ENCODE measurements at places on chromosomes 6 and 20.

DNA sequence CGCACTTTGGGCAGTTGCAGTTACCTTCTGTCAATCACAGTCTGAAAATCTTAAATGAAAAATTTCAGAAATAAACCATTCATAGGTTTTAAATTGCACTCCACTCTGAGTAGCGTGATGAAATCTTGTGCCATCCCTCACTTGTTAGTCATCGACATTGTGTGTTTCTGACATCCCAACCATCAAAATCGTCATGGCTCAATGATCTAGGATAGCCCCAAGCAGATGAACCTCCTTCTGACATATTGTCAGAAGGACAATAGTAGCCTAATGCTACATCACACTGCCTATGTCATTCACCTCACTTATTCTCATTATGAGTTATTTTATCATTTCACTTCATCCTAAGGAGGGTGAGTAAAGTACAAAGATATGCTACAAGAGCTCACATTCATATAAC, 284.8 kb downstream of the PTPRK start:
- no peak for DNase-seq

DNA sequence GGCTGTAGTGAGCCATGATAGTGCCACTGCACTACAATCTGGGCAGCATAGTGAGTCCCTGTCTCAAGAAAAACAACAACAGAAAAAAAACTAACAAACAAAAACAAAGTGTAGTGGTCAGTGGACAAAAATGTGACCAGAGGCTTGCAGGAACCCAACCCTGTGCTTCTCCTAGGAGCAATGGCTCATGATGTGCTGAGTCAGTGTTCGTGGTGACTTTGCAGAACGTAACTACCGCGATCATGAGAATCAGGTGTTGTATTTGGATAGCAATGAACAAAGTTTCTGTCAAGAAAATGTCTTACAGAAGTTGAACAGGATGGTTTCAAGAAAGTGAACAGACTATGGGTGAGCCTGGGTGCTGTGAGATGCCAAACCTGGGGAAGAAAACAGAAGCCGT, 18.5 kb upstream of the FOXC1 start:
- no peak for DNase-seq

- DNase-seq, result peak; percentile 61
These were observed 65.0 kb upstream of the CD93 start for GRCh38 chr20:23151008-23151703.

DNA sequence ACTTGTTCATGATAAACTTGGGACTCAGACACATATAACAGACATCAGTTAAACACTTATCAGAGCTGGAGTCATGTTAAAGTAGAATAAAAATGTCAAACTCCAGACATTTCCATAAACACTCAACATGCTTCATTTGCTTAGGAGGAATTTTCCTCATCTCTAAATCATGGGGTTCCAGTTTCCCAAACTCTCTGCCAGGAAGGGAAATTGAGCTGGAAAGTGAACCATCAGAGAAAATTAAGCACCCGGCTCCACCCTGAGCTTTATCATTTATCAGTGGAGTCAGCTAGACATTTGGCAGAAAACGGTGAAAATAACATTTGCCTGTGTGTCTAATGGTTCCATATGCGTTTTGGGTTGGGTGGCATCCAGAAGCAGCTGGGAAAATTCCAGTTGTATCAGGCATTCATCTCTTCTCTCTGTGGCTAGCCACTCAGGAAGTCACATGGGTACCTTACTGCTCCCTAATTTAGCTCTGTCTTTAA, 25.3 kb upstream of the ZNFX1 start:
- no peak for DNase-seq

DNA sequence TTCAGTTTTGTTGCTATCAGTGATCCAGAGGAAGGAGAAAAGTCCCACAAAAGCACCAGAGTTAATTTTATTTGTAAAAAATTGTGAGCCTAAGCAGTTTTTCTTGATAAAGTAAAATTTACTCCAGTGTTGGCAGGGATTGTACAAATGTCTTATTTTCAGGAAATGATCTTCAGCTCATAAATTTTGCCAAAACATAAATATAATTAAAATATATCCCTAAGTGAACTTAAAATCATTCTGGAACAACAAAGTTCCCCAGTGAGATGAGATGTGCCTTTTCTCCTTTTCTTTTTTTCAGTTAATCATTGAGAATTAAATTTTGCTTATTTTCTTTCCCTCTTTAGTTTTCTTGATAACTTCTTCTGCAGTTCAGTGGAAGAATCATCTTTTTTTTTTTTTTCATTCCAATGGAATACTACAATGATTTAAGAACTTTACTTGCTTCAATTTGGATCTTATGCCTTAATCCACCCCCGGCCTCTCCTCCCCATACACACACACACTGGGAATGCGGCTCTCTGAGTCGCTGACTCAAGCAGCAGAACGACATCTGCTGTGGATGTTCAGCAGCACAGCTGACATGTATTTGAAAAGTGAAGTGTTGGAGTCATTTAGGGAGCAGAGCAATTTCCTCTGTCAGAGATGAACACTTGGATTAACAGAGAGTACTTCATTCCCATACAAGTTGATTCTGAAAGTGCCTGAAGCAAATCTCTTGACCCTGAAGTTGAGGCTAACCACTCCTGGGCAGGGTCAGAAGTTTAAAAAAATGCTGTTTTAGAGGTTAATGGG, 27.7 kb upstream of the LAMA4 start:
- peak; percentile 58 for DNase-seq
